ENCODE measurements at places on chromosomes 16 and 17. TPM values are rescaled to one million over a fixed set of nuclear protein-coding genes. Genes with fewer than 3 reads are reported as not detected.

ACLY gene
- 88.2 TPM for total RNA-seq

KDM6B gene
- total RNA-seq: 50.4 TPM

HOXB7 gene
- 30.2 TPM for total RNA-seq

RGS11 gene
- 2.6 TPM for total RNA-seq

ARL5C gene
- not detected for total RNA-seq

ORMDL3 gene
- total RNA-seq: 68.8 TPM

KCNH6 gene
- total RNA-seq: 0.58 TPM

MSI2 gene
- total RNA-seq: 81.0 TPM

DNA sequence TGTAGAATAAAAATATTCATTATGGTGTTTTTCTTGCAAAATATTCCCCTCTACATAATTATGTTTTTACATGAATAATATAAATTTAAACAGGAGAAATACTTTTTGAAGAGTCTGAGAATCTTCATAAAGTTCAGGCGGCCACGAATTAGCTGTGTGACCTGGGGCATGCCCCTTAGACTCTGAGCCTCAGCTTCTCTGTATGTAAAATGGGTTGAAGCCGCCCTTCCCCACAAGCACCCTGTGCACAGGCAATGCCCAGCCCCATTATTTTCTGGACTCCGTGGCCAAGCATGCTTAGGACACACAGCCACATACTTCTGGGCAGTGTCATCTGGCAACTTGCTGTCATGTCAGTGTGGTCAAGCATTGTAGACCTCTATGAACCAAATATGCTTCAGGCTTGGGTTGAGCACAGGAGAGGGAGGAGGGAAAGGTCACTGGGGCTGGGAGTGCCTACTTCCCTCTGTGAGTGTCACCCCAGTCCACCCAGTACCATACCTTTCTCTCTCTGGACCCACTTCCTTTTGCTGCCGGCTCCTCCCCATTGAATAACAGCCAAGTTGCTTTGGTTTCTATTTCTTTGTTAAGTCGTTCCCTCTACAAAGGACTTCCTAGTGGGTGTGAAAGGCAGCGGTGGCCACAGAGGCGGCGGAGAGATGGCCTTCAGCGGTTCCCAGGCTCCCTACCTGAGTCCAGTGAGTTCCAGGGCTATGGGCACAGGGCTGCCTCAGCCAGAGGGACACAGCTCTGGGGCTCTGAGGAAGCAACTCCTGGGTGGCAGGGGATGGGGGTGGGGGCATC lies at the start of gene LGALS9:
TSS of gene LGALS9 (plus strand) at position 582 of the 804 bp plus-strand sequence. CDS start at position 660, 78 bp downstream.
- peak; percentile 82 for DNase-seq

- DNase-seq: peak; percentile 78
Observed at GRCh38 chr17:76005263-76006149, 4.9 kb downstream of the CDK3 start.

DNA sequence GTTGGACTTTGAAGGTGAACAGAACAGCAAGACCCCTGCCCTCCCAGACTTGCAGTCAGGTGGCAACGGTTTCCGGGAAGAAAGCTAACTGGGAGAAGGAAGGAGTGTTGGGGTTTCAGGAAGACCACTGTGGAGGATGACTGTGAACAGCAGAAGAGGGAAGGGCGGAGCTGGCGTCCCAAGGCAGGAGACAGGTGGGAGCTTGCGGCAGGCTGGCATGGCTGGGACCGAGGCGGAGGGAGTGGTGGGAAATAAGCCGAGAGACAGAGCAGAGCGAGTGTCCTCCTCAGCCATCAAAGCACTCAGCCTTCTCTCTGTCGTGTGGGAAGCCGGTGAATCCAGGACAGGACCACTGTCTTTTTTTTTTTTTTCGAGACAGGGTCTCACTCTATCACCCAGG lies 108.5 kb upstream of the CACNG5 start:
- DNase-seq: no peak

- DNase-seq: no peak
Observed at GRCh38 chr17:61669522-61669921, 78.5 kb upstream of the NACA2 start.

DNA sequence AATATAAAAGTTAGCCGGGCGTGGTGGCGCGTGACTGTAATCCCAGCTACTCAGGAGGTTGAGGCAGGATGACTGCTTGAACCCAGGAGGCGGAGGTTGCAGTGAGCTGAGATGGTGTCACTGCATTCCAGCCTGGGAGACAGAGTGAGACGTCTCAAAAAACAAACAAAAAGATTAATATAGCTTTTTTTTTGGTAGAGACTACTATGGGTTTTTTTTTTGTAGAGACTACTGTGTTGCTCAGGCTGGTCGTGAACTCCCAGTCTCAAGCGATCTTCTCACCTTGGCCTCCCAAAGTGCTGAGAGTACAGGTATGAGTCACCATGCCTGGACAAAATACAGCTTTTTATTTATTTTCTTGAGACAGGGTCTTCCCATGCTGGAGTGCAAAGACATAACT lies 20.2 kb downstream of the ZNRF1 start:
- DNase-seq: no peak

- peak; percentile 94 for DNase-seq
Observed at GRCh38 chr17:2101448-2102257, 46.8 kb downstream of the HIC1 start.

DNA sequence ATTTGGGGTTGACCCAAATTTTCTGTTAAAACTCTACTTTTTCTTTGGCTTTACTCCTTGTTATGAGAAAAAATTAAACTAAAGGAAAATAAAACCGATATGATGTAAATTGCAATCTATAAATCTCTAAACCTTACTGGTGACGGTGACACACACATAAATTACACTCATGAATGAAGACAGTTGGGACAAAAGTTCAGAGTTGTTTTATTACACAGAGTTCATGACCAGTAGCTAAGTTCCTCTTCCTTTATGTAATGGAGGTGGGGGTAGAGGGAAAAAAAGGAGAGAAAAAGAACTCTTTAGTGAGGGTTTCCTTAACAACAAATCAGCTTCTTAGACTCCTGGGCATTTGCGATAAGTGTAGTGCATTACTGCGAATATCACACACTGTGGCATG lies 220.7 kb downstream of the KCNJ2 start:
- no peak for DNase-seq

- no peak for DNase-seq
Observed at GRCh38 chr17:15453782-15454181, 13.6 kb downstream of the CDRT4 start.

- no peak for DNase-seq
Observed at GRCh38 chr16:57960826-57961472, 10.0 kb downstream of the CNGB1 start.

DNA sequence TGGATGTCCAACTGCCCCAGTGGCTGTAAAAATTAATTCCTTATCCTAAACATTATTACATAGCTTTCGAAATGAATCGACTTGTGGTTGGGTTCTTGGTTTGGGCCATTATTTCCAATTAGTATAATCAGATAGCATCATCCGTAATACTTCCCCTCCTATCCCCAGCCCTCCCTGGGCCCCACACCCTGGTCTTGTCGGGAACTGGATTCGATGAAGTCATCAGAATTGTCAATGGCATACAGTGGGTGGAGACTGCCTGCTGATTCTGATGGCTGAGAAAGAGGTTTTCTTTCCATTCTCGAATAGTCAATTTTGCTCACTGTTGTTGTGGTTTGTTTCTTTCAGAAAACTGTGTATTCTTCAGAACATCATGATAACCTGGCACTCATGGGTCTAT lies 395.1 kb downstream of the SEC14L1 start:
- DNase-seq: no peak

DNA sequence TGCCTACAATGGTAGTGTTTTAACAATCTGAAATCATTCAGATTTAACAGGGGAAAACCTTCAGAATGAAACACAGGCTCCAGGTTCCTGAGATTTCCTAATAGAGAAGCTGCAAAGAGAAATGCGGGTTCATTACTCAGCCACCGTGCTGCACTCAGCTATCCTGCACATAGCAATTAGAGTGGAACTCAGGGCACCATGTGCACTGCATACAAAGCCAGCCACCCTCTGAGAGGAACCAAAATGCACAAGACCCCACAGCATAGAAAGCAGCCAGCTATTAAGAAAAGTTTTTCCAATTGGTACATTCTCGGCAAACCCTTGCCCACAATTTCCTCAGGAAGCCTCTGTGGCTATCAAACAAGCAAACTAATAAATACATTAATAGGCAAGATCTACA lies 37.4 kb downstream of the TOM1L2 start:
- no peak for DNase-seq

DNA sequence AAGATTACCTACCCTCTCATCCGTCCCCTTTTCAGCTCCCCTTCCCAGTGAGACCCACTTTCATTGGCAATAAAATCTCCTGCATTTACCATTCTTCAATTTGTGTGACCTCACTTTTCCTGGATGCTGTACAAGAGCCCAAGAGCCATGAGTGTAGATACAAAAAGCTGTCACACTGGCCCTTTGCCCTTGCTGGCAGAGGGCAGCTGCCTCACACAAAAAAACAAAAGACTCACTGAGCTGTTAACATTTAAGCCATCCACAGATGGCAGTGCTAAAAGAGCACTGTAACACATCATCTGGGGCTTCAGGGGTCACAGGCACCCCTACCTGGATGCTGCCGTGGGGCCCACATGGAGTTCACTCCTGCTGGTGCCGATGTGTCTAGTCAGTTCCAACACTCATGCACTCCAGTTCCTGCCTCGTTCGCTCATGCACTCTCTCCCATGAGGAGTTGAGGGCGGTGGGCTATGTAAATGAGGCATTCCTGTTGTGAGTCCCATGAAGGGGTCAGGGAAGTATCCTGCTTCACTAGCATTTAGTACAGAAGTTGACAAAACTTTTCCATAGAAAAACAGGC lies 123.1 kb downstream of the CA10 start:
- no peak for DNase-seq

- DNase-seq: no peak
Observed at GRCh38 chr16:64455275-64455674, 666.6 kb downstream of the CDH11 start.

DNA sequence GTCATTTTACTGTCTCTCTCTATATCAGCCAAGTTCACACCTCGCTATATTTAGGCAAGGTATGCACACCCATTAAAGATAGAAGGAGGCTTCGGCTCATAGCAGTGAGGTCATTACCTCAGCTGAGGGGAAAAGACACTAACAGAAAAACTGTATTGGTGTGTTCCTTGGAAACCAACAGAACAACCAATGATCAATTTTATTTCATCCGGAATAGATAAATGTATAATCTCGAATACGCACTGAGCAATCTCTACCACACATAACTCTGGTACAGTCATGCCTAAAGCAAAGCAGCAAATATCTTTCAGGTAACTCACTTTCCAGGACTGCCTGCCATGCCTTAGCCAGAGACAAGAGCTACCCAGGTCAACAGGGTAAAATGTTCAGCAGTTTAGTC lies 109.9 kb upstream of the CORO6 start:
- DNase-seq: no peak

DNA sequence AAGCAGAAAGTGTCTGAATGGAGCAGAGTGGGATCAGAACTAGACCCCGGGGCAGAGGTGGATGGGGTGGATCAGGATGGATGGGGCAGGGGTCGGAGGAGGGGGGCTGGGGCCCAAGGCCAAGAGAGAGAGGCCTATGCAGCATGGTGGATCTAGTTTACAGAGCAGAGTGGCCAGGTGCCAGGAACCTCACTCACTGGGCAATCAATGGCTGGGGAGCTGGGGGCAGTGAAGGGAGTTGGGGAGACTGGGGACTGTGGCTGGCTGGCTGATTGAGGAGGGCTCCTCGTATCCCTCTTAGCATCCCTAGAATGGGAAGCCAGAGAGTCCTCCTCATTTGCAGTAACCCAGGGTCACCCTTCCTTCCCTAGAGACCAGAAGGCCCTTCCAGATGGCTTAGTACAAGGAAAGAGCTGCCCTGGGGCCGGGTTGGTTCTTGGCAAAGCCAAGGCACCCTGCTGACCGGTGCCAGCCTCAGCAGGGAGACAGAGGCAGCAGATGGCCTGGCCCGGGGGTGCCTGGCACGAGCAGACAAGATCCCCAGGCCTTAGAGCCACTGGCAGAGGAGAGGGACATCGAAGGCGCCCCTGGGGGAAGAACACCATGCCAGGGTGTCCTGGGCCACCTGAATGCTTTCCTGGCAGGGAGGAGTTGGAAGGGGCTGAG lies 36.8 kb downstream of the SRCIN1 start:
- DNase-seq: no peak

DNA sequence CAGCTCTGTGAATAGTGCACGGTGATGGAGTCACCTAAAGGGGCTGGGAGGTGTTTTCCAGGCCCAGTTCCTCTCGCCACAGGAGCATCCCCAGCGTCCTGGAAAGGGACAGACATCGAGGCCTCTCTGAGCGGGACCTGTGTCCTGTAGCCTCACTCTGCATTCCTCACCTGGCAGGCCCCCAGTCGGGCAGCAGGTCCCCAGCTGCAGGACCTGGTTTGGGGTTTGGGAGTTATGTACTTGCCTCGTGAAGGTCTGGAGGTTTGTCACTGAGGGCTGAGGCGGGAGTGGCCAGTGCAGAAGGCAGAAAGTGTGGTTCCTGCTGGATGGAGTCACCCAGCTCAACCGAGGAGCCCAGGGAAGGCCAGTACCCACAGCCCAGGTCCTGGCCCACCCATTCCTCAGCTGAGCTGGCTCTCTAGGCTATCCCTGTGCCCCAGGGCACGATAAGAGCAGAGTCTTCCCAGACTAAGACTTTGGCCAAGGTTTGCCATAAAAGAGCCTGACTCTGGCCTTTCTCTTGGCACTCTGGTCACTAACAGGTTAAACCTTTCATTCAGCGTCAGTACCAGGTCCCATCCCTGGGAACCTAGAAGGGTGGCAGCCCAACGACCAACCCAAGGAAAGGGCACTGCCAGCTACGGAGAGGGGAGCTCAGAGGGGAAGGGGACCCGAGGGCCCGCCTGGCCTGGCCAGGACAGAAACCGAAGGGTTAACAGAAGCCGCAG lies 24.4 kb downstream of the TBX4 start:
- no peak for DNase-seq

DNA sequence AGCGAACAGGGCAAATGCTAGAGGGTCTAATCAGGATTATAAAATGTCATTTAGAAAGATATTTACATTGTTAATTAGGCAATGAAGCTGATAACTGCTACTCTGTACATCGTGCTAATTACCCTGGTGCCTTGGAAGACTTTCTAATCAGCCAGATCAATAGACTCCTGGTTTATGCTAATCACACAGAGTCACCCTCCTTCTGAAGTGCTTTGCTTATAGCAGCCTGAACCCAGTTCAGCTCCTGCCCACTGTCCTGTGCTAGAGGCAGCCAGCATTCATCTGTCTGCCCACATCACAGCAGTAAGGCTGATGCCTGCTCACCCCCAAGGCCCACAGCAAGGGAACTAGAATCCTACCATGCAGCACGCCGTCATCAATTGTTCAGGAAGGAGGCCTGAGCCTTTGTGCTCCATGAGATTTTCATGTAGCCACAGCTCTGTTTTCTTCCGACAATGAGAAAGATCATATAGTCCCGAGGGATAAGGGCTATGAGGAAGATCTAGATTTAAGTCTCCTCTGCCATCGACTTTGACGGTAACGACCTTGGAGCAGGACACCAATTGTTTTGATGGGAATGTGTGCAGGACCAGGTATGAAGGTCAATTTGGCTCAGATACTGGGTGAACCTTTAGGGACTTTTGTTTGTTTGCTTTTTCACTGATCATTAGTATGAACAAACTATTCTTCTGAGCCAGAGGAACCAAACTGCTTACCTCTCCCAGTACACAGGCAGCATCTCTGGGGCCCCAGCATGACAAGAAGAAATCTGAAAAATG lies 12.5 kb upstream of the LYRM9 start:
- no peak for DNase-seq
